ENCODE measurements at places on chromosomes 7 and 10.

DNA sequence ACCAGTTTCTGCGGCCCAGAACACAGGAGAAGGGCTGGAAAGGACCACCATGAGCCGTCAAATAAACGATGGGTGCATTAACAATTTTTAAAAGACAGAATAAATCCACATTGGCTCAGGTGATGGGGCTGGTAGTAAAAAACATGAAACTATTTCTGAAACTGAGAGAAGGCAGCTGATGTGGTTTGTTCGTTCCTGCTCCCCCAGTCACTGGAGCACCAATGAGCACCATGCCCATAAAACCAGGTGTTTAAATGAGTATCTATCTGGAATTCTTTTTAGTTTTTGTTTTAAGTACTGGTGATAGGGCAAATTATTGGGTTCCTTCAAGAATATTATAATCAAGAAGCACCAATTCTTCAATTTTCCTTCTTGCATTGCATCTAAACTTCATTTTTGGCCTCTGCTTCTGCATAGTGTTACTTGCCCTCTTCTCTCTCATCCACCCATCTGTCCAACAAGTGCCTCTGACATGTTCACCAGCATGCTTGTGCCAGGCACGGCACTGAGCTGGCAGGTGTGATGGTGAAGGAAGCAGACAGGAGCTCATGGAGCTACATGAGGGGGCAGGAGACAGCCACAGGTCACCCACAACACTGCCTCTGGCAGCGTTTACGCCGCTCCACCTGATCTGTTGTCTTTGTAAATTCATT, 65.5 kb downstream of the LARP4B start:
- DNase-seq = no peak

GRCh38 chr7:112882991-112883390, 92.8 kb upstream of the TMEM168 start:
- DNase-seq = no peak

DNA sequence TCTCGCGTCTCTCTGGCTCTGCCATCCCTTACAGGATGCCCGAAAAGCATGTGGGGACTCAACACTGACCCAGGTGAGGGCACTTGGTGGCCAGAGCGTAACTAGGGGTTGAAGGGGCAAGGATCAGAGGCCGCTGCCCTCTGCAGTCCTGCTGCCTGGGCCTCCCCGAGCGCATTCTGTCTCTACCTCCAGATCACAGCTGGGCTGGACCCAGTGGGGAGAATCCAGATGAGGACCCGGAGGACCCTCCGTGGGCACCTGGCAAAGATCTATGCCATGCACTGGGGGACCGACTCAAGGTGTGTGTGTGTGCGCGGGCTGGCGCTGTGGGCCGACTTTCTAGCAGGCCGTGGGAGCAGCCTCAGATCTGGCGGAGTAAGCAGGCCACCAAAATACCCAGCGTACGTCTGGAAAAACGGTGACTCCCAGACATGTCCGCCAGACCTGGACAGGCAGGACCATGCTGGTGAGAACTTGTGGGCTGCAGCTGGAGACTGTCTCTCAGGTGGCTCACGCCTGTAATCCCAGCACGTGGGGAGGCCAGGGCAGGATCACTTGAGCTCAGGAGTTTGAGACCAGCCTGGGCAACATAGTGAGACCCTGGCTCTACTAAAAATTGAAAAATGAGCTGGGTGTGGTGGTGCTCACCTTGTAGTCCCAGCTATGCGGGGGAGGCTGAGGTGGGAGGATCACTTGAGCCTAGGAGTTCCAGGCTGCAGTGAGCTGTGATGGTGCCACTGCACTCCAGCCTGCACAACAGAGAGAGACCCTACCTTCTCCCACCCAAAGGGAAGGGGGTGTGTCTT, 3.2 kb downstream of the GNB2 start:
- DNase-seq = no peak

GRCh38 chr7:102146122-102146521, 140.5 kb upstream of the SH2B2 start:
- DNase-seq = no peak

- DNase-seq = no peak
Observed at GRCh38 chr10:76301950-76302349, 870.5 kb downstream of the LRMDA start.

DNA sequence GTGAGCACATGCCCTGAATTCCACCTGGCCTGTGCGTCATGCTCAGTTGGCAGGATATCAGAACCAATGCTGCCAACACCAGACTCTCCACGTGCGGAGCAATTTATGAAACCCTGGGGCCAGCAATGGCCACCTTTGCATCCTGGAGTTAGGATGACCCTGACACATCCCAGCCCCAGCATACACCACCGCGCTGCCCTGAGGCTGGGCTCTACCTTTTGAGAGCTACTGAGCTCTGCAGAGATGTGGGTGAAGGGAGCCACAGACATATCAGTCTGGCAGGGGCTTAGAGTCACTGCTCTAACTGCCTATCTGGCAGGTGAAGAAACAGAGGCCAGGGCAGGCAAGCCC, 41.9 kb downstream of the SYPL1 start:
- DNase-seq = no peak

DNA sequence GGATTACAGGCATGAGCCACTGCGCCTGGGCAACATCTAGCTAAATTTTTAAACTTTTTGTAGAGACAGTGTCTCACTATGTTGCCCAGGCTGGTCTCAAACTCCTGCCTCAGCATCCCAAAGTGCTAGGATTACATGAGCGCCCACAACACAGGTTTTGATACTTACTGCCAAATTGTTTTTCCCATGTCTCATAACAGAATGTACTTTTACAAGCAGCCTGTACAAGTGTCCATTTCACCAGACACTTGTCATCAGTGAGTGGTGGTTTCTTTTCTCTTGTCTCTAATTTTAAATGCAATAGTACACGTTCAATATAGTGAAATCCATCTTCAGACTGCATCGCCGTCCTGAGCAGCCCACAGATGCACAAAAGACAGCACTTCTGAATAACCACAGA, 116.4 kb upstream of the LYZL2 start:
- DNase-seq = no peak

GRCh38 chr7:20440472-20441105, 109.9 kb downstream of the ITGB8 start:
- no peak for DNase-seq

DNA sequence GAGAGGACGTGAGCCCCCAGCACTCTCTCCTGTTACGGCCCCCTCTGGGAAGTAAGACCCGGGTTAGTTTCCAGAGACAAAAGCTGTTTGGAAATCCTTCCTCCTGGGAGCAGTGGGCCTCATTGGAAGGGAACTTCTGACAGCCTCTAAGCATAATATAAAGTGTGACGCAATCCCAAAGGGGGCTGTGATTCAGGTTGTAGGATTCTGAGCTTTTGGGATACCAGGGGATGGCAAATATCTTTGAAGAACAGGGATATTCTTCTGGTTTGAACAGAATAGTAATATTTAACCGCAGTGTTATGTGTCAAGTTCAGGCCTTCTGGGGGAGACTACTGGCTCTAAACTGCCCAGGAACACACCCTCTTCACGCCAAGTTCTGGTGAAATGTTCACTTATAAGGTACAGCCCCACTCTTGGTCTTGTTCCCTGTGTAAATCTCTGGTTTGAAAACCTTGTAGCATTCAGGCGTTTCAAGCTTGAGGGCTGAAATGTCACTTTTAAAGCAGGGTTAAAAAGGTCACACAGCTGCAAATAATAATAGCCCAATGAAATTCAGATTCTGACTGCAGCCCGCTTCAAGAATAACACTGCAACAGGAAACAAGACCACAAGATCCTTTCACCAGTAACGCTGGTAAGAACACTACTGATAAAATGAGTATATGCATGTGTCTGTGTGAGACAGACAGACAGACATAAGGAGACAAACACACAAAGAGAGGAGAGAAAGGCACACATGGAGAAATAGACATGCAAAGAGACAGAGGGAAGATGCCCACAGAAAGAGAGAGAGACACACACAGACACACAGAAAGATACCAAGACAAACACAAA, 69.0 kb downstream of the CREB5 start:
- DNase-seq = no peak

GRCh38 chr10:61684894-61685507, 22.3 kb downstream of the CABCOCO1 start:
- no peak for DNase-seq

DNA sequence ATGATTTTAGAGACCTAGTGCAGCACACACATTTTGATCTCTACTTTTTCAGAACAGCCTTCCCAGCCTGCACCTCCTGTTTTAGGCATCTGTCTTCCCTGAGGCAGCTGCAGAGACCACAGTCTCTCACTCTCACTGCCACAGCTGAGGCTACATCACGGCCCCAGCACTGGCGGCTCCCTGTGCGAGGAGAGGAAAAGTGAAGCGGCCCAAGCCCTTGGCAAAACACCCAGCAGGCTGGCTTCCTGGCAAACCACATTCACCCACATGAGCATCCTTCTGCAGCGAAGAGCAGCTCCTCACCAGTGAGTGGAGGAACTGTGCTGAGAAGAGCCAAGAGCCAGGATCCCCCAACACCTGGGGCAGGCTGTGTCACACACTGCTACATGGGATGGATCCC, 14.0 kb downstream of the HUS1 start:
- DNase-seq = no peak

GRCh38 chr10:93152136-93152535, 78.4 kb downstream of the CYP26A1 start:
- no peak for DNase-seq

- no peak for DNase-seq
Observed at GRCh38 chr7:151339651-151340382, 1.8 kb upstream of the NUB1 start.

- no peak for DNase-seq
Observed at GRCh38 chr10:44593952-44594351, 209.1 kb upstream of the CXCL12 start.

GRCh38 chr10:121501796-121502195, 96.4 kb downstream of the FGFR2 start:
- no peak for DNase-seq

- no peak for DNase-seq
Observed at GRCh38 chr7:157981778-157982177, 605.8 kb downstream of the PTPRN2 start.

GRCh38 chr10:77675347-77675746, 37.7 kb upstream of the KCNMA1 start:
- no peak for DNase-seq

DNA sequence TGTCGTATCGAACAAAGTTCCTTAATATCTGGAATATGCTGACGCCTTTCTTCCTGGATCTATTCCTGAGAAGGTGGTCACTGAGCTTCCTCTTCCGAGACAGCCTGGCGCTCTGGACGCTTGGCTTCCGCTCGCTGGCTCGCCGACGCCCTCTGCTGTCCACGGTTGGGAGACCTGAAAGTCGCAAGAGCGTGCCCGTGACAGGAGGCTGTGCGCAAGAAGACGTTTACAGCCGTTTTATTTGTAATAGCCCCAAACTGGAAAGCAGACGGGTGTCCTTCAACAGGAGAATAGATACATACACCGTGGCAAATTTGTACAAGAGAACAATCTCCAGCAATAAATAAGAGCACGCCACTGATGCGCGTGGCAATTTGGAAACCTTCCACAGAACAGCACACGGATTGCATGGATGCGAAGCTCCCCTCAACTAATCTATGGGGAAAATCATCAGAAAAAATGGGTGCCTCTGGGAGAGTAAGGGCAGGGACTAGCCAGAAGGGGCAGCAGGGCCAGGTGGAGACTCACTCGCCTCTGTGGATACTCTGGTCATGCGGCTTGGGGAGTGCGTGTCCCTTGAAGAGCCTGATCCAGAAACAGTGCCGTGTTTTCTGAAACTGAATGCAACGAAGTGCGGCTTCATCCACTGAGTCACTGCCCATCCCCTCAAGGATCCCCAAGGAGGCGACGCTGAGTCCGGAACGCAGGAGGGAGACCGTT, 41.5 kb upstream of the BNIP3 start:
- peak; percentile 72 for DNase-seq

DNA sequence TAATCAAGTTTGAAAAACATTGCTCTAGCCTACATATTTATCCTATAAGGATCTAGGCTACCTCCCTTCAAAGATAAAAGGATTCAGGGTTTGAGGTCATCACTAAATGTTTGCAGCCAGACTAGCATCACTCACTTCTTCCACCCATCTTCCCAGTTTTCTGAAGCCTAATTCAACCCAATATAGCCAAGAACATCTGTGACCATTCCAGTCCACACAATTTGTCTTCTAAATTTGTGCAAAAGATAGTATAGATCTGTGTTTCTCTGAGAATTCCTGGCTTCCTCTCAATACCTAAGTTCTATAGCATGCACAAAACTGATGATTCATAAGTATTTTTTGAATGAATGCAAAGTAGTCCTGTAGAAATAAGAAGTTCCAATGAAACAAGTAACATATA, 103.0 kb upstream of the CDK1 start:
- DNase-seq = no peak

GRCh38 chr10:74708246-74708645, 118.2 kb upstream of the KAT6B start:
- no peak for DNase-seq

GRCh38 chr7:51259766-51260165, 56.8 kb downstream of the COBL start:
- DNase-seq = no peak

- DNase-seq = no peak
Observed at GRCh38 chr7:155574556-155575290, 28.4 kb upstream of the CNPY1 start.

GRCh38 chr10:30207485-30208052, 141.5 kb downstream of the MTPAP start:
- DNase-seq = no peak

DNA sequence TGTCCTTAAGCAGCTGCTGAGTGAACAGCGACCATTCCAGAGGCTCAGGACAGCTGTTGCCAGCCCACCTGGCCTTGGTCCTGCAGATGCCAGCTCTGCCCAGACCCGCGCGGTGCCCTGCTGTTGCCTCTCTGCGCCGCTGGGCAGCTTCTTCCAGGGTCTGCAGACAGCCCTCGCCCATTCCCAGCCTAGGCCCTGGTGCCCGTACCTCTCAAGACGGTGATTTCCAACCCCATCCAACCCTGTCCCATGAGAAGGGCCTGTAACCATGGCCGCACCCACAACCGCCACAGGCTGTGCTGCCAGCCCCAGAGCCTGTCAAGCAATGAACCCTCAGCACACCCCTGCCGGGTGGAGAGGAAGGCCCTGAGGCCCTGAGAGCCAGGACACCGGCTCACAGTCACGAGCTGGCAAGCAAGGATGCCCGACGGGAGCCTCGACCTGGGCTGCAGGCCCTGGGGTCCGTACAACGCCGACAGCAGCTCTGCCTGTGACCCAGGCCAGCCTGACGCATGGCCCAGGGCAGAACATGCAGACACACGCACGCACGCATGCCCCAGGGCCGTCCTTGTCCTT, 231.9 kb downstream of the MAD1L1 start:
- DNase-seq = no peak

Measured in activated CD4-positive, alpha-beta T cell treated with anti-CD3 and anti-CD28 coated beads for 24 hours (primary cell).